Activated naive CD8-positive, alpha-beta T cell treated with anti-CD3 and anti-CD28 coated beads, Interleukin-2, amount 10 ng/mL, durations not matched to agents 7 days and 5 days (primary cell): ENCODE measurements at places on chromosomes 13 and 19.

- no peak for DNase-seq
Observed at GRCh38 chr13:29439601-29440388, 155.7 kb downstream of the SLC7A1 start.

DNA sequence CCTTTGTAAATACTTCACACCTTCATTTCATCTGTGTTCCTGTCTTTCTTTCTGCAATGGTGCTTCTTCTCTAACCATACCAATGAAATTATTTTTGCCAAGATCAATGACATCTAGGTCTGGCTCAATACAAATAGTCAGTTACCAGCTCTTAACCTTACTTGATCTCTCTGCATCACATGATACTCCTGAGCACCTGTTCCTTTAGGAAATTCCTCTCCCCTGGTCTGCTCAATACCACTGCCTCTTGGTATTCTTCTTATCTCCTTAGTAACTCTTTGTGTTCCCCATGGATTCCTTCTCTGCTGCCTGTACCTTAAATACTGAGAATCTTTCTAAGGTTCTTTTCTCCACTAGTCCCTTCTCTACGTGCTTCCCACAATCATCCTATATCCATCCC, 25.9 kb downstream of the SOHLH2 start:
- no peak for DNase-seq

DNA sequence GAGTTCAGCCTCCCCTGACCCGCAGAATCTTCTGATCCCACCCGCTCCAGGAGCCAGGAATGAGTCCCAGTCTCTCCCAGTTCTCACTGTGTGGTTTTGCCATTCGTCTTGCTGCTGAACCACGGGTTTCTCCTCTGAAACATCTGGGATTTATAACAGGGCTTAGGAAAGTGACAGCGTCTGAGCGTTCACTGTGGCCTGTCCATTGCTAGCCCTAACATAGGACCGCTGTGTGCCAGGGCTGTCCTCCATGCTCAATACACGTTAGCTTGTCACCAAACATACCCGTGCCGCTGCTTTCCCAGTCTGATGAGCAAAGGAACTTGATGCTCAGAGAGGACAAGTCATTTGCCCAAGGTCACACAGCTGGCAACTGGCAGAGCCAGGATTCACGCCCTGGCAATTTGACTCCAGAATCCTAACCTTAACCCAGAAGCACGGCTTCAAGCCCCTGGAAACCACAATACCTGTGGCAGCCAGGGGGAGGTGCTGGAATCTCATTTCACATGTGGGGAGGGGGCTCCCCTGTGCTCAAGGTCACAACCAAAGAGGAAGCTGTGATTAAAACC, 1.1 kb upstream of the APOE start:
- no peak for DNase-seq

DNA sequence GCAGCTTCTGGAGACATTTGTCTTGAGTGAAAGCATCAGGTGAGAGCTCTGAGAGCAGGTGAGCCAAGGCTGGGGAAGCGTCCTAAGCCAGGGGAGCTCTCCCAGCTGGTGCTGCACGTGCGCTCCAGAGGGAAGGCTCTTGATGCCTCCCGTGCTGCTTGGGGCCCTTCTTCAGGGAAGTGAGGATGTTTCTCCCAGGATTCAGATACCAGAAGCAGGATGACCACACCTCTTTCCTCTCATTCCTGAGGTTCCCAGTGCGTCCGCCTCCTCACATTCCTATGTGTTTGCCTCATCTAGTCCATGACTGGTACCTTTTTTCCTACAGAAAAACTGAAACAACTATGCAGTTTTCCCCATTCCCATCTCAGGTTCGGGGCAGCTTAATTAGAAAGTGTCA, 231.0 kb upstream of the IRS2 start:
- DNase-seq: no peak

DNA sequence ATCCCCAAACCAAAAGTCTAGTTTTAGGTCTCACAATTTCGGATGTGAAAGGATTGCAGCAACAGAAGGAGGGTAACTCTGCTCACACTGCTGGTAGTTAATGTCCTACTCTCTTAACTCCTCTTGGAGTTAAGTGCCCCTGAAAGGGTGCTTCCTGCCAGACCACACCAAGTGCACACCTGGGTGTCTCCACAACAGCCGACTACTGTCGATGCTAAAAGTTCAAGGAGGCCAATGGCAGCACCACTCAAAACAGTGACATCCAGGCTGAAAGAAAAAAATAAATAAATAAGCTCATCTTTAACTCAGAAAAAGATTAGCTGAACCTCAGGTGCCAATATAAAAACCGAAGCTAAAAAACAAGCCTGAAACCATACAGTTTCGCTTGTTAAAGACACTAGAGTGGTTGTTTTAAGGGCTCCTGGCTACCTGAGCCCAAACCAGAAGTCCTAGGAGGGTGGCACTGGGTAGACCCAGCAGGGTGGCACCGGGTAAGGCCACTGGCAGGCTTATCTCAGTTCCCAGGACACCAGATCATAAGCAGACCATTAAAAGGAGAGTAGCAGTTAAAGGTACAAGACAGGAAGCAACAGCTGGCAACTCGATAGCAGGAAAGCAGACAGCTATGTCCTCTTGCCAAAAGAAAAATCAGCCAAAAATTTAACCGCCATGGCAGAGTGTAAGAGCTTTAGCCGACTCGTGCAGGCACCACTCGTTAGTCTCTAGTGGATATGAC, 39.3 kb downstream of the BRD4 start:
- DNase-seq: no peak

DNA sequence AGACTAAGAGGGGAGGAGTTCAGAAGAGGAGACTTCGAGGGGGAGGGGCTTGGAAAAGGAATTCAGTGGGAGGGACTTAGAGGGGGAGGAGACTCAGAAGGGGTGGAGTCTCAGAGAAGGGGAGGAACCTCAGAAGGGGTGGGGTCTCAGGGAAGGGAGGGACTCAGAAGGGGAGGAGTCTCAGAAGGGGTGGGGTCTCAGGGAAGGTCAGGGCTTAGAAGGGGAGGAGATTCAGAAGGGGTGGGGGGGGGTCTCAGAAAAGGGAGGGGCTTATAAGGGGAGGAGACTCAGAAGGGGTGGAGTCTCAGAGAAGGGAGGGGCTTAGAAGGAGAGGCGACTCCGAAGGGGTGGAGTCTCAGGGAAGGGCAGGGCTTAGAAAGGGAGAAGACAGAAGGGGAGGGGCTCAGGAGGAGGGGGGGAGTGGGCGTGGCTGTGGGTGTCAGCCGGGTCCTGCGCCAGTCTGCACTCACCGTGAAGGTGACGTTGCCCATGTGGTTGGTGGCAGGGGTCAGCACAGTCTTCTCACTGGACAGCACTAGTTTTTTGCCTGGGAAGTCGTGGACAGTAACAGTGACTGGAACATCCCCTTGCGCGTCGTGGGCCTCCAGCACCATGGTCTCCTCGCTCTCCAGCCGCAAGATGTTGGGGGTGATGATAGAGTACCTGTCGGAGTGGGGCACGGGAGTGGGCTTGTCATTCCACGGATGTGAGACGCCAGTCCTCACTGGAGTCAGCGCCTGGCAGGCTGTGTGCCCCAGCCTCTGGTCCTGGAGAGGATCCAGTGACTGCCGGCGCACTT, 1.5 kb downstream of the C3 start:
- no peak for DNase-seq

DNA sequence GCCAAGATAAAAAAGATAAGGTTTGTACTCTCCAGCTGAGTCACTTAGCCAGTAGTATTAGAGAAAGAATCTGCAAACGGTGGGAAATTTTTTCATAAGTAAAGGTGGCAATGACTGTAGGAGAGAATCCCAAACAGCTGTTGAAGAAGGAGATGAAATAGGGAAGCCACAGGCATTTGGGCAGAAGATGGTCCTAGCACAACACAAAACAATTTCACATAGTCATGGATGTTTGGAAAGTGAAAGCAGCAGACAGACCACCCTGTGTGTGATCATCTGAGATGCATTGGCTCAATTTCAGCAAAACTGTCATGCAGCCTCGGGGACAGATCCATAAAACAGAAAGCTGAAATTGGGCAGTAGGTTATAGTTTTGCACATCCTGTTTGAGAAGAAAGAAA, 2832.4 kb downstream of the PCDH9 start:
- no peak for DNase-seq

DNA sequence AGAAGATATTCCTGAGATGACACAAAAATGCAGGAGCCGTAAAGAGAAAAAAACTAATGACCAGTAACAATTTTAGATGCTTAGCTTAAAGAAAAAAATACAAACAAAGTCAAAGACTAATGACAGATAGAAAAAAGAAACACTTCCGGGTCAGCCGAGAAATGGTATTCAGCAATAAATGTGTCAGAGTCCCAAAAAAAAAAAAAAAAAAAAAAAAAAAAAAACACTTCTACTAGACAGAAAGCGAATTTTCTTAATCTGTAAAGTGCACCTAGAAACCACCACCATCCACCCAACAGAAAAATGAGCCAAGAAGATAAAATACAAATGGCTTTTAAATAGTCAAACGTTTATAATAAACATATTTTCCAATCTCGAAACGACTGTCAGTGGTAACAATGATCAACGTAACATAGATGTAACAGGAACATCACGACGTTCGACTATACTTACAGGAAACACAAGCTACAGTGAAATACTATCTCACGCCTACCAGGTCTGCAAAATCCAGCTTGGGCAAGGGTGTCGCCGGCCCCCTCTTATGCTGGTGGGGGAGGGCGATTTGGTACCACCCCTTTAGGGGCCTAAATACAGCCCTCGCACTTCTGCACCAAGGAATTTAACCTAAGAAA, 10.6 kb downstream of the ABHD17A start:
- DNase-seq: no peak

DNA sequence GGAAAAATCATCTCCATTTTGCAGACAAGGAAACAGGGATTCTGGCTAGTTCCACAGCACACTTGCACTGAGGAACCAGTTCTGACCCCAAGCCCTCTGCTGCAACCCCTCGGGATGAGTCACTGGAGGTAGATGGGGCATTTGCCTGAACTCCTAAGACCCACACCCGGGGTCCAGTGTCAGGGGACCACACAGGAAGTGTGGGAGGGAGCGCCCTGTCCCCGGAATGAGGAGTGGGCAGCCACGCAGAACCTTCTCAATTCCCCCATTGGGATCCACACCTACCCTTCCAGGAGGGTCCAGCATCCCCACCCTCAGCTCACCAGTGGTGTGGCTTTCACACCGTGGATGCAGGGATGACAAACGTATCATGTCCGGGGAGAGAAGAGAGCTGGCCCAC, 62.7 kb downstream of the TSHZ3 start:
- DNase-seq: no peak

DNA sequence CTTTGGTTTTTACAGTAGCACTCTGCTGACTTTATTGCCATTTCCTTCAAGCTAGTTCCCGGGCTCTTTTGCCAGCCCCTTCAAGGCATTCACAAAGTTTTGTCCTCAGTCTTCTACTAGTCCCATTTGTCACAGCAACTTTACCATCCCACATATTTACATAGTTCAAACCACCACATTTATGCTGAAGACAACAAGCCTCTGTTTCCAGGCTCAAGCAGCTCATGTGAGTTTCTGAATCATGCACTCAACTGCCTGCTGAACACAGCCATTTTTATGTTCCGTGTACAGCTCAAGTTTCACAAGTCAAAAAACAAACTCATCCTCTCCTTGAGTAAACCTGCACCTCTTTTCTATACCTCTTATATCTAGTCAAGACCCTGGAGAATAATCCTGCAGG, 977.0 kb upstream of the SLC10A2 start:
- no peak for DNase-seq

DNA sequence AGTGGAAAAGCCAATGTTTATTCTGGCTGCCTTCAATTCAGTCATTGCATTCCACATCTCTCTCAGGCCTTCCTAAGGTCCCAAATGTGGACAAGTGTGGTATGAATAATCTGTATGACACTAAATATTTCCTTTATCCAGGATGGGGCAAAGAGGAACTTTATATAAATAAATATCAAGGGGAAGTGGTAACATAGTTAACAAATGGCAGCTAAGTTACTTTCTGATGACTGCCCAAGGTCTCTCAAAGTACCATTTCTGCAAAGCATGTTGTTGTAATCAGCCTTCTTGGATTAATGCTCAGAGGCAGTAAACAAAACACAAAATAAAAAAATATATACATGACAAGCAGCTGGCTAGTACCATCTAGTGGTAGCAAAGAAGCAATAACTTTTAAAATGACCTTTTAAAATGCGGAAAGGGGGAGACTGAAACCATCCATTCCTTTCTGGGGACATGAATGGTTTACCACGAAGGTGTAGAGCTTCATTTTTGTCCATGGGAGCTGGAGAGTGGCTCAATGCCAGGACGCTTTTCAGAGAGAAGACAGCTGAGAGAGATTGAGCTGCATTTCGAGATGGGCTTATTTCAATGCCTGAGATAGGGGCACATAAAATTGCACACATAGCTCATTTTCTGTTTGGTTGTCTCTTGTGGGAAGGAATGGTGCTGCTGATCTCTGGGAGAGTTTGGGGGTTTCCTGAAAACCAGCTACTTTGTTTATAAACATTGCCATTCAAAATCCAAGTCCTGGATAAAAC, 259.2 kb downstream of the RFC3 start:
- DNase-seq: no peak

GRCh38 chr19:44260695-44261446, 1.2 kb downstream of the ZNF233 start:
- no peak for DNase-seq

DNA sequence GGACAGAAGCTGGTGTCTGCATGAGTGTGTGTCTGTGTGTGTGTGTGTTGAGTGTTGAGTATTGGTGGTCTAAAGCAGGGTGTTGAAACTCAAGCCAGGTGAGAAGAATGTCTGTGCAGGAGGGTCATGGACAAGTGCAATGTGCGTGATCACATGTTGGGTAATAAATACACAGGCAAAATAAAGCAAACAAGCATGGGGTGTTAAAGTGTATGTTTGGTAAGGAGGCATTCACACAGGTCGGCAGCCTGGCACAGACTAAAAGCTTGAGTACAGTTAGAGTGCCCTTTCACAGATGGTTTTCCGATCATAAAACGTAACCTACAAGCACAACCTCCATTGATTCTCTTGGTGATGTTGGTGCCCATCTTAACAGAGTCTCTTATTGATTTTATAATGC, 476.9 kb upstream of the KLHL1 start:
- DNase-seq: no peak

DNA sequence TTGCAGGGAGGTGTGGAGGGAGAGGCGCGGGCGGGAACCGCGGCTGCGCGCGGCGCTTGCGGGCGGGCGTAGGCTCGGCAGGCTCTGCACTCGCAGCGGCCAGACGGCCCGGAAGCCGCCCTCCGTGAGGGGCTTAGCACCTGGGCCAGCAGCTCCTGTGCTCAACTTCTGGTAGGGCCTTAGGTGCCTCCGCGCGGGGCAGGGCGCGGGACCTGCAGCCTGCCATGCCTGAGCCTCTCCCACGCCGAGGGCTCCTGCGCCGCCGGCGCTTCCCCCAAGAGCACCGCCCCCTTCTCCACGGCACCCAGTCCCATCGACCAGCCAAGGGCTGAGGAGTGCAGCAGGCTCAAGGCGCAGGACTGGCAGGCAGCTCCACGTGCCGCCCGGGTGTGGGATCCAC, 940.8 kb upstream of the PCDH9 start:
- DNase-seq: no peak
